ENCODE measurements at places on chromosomes 2 and 18. TPM values are rescaled to one million over a fixed set of nuclear protein-coding genes. Genes with fewer than 3 reads are reported as not detected.

The LRP2 gene
- not detected for total RNA-seq

The PLA2R1 gene
- total RNA-seq: 8.3 TPM

The CABLES1 gene
- total RNA-seq: 57.0 TPM

The GAREM2 gene
- total RNA-seq: 6.8 TPM

Data from mesenteric fat pad (tissue), 1 donor.